NCI-H2081 treated with DMSO at 0.1 percent for 48 hours (cell line): ENCODE measurements at places on chromosomes 11 and 22.

DNA sequence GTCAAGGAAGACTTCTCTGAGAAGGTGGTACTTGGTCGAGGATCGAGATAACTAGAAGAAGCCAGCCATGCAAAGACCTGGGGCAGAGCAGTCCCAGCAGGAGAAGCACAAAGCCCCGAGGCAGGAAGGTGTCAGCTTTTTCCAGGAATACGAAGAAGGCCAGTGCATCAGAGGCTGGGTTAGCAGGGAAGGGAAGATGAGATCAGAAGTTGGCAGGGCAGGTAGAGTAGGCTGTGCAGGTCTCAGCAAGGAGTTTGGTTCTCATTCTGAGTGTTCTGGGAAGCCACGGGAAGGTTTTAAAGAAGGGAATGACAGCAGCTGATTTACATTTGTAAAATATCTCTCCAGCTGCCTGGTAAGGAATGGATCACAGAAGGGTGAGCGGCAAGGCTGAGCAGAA lies 111.3 kb downstream of the TENM4 start:
- no peak for DNase-seq

GRCh38 chr11:119832202-119832935 lies 103.4 kb upstream of the NECTIN1 start:
- no peak for DNase-seq

DNA sequence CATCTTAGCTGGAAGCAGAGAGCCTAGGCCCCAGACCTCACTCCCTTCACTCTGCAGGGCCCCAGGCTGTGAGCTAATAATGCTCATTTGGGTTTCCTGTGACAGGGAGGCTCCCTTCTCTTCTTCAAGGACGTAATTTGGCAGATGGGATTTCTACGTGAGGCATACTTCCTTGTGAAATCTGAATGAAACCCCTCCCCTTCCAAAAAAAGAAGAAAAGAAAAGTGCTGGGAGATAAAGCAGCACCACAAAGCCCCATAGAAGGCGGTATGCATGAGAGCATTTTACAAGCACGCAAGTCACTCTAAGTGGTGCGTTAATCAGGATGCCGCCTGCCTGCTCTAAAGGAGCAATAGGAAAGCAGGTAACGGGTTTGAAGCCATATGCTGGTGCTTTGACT lies 5.7 kb downstream of the P2RX3 start:
- no peak for DNase-seq

- no peak for DNase-seq
Observed at GRCh38 chr22:49380095-49380827, 447.4 kb downstream of the BRD1 start.

DNA sequence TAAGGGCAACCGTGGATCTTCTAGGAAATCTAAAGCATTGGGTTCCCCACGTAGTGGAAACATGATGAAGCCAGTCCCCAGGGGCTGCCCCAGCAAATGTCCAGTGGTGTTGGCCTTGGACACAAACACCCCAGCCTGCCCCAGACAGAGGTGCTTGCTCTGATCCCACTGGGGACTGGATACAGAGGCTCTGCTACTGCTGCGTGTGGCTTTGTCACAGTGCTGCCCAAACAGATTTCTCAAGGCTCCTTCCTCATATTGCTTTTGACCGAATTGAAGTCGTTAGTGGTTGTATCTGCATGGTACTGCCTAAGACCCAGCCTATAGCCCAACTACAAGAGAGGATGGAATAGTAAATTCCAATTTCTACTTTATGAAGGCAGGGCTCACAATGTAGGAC lies 40.1 kb upstream of the CD44 start:
- no peak for DNase-seq

- DNase-seq = no peak
Observed at GRCh38 chr22:42335839-42336378, 65.5 kb upstream of the TCF20 start.

GRCh38 chr11:126573325-126573978 lies 218.0 kb downstream of the ST3GAL4 start:
- no peak for DNase-seq

GRCh38 chr22:38311323-38311620 lies 6.0 kb downstream of the CSNK1E start:
- no peak for DNase-seq

DNA sequence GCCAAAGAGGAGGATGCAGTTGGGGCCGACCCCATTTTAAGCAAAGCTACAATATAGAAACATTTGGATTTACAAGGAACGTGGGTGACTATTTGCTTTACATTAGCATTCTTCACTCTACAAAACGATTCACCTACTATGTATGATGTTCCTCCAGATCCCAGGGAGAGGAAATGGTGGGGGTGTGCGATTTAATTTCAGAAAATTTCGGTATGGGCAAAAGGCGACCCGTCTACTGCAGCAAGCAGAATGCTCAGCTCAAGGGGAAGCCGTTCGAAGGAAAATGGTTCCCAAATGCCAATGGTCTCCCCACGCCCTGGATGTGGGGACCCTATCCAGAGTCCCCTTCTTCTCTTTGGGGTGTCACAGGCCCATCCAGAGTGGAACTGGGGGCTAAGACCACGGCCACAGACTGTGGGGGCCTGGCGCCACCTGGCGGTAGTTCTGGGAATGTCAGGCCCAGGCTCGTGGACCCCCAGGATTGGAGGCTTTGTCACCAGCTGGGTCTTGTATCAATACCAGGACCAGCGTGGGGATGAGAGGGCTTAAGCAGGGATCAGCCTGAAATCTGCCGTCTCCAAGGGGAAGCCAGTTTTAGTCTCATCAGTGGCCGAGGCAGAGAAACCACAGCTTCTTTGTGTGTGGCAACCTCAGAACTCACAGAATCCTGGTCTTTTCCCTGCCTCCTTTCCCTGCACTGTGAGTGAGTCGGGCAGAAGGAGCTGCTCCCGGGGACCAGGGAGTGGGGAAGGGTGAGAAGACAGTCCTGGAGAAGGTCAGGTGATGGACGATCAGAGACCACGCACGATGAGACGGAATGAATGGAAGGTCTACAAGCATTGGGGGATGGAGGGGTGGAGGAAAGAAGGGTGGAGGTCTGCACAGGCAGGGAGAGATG lies 8.4 kb downstream of the LRRC10B start:
- no peak for DNase-seq

GRCh38 chr22:21861264-21861848 lies 6.1 kb downstream of the MAPK1 start:
- no peak for DNase-seq

GRCh38 chr11:35546317-35546716 lies 20.9 kb upstream of the PAMR1 start:
- no peak for DNase-seq

DNA sequence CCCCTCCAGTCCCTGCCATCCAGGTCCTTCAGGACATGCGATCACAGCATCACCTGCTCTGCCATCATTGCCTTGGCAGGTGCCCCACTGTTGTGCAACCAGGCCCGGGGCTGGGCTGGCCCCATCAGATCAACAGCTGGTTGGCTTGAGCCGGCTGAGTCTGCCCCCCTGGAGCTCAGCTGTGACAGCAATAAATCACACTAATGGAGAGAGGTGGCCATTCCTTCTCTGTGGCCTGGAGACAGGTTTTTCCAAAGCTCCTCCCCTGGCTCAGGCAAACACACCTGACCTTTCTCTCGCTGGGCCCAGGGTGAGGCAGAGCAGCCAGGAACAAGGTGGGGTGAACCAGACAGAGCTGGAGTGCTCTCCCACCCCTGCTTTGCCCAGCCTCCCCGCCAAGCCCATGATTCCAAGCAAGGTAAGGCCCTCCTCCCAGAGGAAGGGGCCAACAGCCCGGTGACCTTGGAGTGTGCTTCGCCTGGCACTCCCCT lies 8.9 kb upstream of the FXYD2 start:
- peak; percentile 80 for DNase-seq

GRCh38 chr22:34801221-34801620 lies 264.7 kb upstream of the ISX start:
- DNase-seq = no peak

- no peak for DNase-seq
Observed at GRCh38 chr11:106794058-106794457, 224.2 kb downstream of the GUCY1A2 start.

GRCh38 chr11:107973641-107974040 lies 35.1 kb upstream of the CUL5 start:
- no peak for DNase-seq

DNA sequence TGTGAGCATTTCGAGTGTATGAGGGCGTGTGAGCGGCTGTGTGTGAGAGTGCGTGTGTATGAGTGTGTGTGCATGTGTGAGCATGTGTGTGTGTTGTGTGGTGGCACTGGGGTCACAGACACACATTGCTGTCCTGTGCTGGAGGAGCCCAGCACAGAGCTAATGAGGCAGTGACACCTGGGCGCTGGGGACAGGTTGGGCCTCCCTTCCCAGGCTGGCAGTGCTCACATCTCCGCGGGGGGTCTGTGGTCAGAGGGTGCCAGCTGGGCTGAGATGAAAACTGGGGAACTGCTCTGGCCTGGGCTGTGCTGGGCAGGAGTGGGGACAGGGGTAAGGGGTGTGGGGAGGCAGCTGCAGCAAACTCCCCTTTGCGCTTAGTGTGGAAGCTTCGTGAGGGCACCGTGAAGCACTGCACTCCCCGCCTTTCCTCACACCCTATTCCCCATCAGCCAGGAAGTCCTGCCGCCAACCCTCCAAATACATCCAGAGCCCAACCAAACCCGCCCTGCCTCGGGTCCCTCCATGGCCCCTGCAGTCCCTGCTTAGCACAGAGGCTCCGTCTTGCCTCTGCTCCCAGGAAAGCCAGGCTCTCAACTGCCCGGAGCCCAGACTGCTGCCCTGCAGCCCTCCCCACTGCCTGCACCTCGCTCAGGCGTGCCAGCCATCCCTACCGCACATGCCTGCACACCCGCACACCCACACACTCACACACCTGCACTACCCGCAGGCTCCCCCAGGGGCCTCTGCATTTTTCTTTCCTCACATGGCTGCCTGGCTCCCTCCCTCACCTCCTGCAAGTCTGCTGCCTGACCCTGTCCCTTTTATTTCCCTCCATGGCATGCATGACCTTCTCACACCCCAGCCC lies 62.0 kb upstream of the THY1 start:
- DNase-seq = no peak

DNA sequence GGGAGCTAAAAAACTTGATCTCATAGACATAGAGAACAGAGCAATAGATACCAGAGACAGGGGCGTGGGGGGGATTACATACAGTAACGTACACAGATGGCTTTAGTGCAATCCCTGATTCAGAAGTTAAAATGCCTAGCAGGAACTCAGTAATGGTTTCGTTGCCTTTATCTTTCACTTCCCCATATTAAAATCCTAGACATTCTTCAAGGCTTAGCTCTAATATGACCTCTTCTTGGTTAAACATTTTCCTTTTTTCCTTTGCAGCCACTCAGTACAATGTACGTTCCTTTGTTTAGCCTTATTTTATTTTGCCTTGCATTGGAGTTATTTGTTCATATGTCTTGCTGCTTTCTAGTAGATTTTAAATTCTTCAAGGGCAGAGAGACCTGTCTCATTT lies 104.9 kb downstream of the C11orf87 start:
- DNase-seq = no peak

GRCh38 chr22:25680956-25681355 lies 61.0 kb upstream of the MYO18B start:
- no peak for DNase-seq

DNA sequence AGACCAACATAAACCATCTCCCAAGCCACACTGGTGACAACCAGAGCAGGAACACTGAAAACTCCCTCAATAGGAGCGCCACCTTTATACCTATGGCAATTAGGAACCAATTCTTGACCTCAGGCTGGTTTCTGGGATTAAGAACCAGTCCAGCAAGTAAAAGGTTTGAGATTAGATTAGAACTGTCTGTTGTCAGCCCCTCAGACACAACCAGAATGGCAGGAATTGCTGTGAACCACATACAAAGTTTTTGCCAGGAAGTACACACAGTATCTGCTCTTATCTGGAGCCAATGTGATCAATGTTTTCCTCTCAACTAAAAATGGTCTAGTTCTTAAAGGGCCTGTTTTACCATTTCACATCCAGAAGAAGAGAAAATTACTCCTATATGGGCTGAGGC lies 55.2 kb downstream of the RBFOX2 start:
- no peak for DNase-seq

- no peak for DNase-seq
Observed at GRCh38 chr11:128047026-128047425, 540.3 kb downstream of the ETS1 start.

DNA sequence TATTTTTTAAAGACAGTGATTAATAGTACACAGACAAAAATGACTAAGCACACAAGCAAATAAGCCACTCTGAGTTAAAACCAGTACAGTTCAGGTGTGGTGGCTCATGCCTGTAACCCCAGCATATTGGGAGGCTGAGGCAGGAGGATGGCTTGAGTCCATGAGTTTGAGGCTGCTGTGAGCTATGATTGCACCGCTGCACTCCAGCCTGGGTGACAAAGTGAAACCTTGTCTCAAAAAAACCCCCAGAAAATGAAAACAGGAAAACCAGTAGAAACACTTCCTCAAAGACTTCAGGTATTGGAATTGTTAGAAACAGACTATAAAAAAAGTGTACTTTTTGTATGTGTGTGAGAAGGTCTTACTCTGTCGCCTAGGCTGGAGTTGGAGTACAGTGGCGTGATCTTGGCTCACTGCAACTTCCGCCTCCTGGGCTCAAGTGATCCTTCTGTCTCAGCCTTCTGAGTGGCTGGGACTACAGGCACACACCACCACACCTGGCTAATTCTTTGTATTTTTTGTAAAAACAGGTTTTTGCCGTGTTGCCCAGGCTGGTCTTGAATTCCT lies 33.0 kb downstream of the PPP6R2 start:
- no peak for DNase-seq

GRCh38 chr11:60625262-60625661 lies 74.2 kb upstream of the MS4A8 start:
- DNase-seq = no peak

DNA sequence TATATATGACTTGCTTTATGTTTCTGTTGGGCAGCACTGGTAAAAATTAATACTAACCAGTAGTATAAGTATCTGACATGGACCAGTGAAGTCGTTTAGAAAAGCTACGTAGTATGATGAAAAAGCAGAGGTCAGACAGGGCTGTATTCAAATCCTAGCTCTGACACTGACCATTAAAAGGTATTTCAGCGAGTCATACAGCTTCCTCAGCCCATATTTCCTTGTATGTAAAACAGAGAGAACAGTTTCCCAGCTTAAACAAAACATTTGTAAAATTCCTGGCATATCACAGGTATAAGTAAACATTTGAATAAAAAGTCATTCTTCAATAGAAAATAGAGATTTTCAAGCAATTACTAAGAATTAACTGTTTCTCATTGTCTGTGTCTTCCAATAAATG lies 4.2 kb downstream of the NOX4 start:
- no peak for DNase-seq

GRCh38 chr11:94613120-94613519 lies 46.0 kb downstream of the PIWIL4 start:
- no peak for DNase-seq

GRCh38 chr11:44267006-44267749 lies 42.8 kb downstream of the ALX4 start:
- no peak for DNase-seq
